ENCODE measurements at places on chromosomes 2 and 18. TPM values are rescaled to one million over a fixed set of nuclear protein-coding genes. Genes with fewer than 3 reads are reported as not detected.

DNA sequence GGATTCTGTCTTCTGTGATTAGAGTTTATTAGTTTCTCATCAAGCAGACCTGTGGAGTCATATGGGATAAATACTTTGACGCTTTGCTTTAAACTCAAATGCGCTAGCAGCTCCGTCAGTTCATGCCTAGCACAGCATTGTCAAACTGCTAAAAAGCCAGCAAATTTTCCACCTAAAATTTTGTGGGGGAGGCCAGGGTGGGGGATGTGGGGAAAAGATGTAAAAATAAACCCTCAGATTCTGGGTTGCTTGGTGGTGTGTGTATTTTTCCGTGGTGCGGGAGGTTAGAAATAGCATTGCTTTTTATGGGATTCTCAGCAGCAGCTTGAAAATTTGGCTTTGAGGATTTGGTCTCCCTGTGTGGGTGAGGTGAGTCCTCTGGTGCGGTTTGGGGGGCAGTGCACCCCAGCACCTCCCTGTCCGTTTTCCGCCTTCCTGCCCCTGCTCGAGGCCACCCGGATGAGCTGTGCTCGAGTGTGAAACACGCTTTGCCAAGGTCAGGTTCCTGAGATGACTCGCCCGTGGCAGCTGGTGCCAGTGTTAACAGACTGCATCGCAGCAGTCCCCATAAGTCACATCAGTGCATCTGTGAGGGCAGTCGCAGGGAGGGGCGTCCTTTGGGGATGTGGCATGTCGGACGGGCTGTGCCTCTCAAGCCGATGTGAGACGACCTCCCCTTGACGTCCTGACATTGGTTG, 65.9 kb downstream of the LDLRAD4 start:
- no peak for DNase-seq

Gene ATP8B1
- 86.3 TPM for total RNA-seq

Gene MPHOSPH10
- 35.4 TPM for total RNA-seq

GRCh38 chr2:24409700-24410556, 49.6 kb upstream of the ITSN2 start:
- DNase-seq: peak; percentile 56

DNA sequence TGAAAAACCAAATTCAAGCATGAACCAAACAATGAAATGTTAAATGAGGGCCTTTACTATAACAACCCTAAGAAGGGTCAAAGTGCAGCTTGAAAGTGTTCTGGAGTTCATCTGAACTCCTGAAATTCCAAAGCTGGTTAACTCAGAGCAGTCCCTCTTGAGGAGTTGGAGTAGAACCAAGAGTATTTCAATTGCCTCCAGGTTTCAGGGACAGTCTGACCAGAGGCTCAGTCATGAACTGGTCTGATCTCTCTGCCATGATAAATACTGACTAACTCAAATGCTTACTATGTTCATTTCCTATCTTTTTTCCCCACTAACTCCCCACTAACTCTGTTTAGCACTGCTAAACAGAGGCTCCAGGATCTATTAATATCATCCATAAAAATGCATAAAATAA, 2.7 kb downstream of the STARD7 start:
- peak; percentile 77 for DNase-seq

DNA sequence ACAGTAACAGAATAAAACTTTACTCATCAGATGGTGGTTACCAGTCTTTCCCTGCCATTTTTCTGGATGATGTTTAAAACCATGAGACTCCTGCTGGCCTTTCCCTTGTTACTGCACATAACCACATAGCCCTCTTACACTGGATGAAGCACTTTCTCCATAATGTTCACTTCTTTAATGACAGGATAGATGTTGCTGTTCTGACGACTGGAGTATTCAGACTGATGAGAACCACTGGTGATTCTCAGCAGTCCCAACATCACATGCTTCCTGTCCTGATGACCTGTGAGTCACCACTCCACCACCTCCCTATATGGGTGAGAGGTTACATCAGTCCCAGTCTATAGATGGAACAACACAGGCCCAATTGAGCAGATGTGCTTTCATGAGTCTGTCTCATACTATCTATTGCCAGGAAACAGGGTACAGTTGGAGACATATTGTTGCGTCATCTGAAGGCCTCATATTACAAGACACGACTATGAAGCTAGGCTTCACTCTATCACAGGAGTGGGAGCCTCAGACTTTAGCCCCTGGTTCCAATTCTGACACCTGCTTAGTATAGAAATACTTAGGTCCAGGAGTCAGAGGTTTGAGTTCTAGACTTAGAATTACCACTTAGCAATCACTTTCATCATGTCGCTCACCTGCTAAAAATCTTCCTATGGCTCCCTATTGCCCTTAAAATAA, 145.7 kb upstream of the KLF7 start:
- peak; percentile 87 for DNase-seq

Gene CFC1
- total RNA-seq: not detected

Gene MOGAT1
- not detected for total RNA-seq

DNA sequence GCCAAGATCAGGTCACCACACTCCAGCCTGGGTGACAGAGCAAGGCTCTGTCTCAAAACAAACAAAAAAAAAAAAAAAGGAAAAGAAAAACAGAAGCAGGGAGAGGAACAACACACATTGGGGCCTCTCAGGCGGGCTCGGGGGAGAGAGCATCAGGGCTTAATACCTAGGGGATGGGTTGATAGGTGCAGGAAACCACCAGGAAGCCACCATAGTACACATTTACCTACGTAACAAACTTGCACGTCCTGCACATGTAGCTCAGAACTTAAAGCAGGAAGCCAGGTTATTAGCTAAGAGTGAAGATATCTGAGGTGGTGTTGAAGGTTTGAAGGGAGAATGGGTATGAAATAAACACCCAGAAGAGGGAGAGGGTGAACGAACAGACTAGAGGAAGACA, 81.0 kb upstream of the PMAIP1 start:
- DNase-seq: no peak

DNA sequence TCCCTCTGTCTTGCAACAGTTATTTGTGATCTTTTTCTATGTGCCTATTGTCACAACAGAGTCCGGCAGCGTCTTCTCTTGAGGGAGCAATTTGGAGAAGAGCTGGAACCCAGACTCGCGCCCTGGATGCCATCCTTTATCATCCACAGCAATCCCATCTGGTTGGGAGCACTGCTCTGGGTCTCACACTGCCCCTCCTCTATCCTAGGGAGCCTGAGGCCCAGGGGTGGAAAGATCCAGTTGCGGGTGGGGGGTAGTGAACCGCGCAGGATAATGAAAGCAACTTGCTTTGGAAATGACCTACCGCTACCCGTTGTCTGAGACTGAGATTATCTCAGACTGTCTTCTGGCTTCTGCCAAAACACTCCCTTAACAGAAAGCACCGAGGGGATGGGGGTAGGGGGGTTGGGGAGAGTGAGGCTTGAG, 713 bp downstream of the WBP1 start:
- DNase-seq: no peak

- DNase-seq: no peak
These were observed 115.6 kb downstream of the ZNF516 start for GRCh38 chr18:76379226-76380126.

Gene RAB1A
- 208 TPM for total RNA-seq

- DNase-seq: peak; percentile 52
These were observed 35.4 kb downstream of the BARD1 start for GRCh38 chr2:214774108-214774507.

Gene OTOS
- not detected for total RNA-seq

GRCh38 chr2:44778221-44778654, 163.3 kb upstream of the SIX3 start:
- no peak for DNase-seq

Gene CAPN14
- not detected for total RNA-seq

DNA sequence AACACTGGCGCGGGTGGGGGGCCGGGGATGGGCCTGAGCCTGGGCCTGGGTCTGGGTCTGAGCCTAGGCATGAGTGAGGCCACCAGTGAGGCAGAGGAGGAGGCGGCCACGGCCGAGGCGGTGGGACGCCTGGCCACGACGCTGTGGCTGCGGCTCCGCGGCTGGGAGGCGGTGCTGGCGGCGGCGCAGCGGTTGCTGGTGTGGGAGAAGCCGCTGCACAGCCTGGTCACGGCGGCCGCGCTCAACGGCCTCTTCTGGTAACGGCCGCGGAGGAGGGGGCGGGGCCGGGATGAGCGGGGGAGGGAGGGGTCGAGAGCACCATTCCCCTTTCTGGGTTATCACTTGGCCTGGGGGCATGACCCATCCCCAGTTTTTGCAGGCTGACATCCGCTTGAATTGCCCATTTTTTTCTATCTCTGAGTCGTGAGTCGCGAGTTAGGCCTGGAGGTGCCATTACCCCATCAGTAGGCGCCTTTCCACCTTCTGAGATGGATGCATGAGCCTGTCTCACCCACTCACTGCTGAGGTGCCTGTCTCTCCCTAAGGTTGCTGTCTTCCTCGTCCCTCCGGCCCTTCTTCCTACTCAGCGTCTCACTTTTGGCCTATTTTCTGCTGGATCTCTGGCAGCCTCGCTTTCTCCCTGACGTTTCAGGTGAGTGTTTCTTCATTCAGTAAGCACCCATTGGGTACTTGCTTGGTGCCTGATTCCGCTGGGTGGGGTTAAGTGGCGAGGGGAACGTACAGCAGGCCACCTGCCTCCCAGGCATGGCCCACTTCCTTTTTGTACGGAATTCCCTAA, 501 bp downstream of the RETREG2 start:
- peak; percentile 14 for DNase-seq

DNA sequence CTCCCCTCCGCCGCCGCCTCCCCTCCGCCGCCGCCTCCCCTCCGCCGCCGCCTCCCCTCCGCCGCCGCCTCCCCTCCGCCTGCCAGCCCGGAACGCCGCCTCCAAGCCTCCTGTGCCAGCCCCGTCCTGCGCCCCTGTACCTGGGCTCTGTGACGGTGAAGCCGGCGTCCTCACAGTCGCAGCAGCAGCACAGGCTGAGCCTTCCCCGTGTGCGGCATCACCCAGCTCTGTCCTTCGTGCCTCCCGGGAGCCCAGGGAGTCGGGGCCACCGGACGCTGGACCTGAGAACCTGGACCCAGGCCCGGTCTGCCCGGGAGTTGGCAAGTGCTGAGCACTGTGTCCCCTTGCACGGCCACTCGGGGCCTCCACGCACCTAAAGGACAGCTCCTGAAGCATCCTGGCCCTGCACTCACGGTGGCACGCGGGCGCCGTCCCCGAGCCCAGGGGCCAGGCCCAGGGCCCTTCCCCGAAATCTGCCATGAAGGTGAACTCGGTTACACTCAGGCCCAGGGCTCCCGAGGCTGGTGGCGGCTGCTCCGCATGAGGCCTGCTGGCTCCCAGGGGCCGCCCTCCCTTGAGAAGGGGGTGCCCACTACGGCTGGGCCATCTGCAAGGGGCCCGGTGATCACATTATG, 32.9 kb downstream of the RTP5 start:
- no peak for DNase-seq

GRCh38 chr18:61064911-61065310, 268.3 kb upstream of the CDH20 start:
- DNase-seq: no peak

Gene RFTN2
- 0.16 TPM for total RNA-seq

DNA sequence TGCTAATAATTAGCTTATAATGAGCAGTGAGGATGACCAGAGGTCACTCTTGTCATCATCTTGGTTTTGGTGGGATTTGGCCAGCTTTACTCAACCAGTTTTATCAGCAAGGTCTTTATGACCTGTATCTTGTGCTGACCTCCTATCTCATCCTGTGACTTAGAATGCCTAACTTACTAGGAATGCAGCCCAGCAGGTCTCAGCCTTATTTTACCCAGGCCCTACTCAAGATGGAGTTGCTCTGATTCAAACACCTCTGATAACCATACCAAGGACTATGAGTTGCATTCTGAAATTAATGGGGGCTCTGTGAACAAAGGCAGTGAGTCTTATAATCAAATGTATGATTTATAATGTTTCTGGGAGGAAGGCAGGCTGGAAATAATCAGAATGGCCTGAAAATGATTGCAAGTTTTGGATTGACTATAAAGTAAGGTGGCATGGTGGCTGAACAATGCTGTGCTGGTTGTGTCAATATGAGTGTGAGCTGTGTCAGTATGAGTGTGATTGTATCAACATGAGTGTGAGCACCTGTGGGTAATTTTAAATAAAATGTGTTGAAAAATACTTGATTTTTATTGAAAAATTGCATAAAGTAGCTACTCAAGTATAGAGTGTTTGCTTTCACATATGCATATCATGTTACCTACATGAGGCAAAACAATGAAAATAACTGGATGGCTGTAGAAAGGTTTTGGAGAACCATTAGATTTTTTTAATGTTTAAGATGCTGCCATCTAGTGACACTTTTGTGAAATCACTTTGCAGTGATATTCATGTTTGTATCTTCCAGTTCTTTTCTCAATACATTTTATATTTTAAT, 103.0 kb downstream of the KYNU start:
- peak; percentile 31 for DNase-seq

Gene GALNT3
- total RNA-seq: 0.27 TPM

DNA sequence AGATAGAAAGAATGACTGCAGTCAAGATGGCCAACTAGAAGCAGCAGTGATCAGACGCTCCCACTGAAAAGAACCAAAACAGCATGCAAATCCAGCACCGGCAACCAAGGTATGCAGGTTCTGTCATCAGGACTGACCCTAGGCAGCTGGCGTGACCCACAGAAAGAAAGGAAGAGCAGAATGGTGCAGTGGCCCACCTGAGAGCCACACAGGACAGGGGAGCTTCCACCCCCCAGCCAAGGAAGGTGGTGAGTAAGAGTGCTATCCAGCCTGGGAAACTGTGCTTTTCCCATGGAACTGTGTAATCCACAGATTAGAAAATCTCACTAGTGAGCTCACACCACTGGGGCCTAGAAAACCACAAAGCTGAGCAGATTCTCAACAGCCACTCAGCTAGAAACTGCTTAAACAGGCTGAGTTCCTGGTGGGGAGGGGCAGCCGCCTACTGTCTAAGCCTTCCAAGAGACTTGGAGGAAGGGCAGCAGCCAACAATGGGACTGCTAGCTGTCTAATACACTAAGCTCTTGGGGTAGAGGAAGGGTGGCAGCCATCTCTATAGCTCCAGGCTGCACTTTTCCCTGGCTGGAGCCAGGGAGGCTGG, 127.9 kb downstream of the EVA1A start:
- no peak for DNase-seq

GRCh38 chr2:235052514-235053354, 100.9 kb downstream of the SH3BP4 start:
- DNase-seq: no peak

Gene CD226
- 0.86 TPM for total RNA-seq

DNA sequence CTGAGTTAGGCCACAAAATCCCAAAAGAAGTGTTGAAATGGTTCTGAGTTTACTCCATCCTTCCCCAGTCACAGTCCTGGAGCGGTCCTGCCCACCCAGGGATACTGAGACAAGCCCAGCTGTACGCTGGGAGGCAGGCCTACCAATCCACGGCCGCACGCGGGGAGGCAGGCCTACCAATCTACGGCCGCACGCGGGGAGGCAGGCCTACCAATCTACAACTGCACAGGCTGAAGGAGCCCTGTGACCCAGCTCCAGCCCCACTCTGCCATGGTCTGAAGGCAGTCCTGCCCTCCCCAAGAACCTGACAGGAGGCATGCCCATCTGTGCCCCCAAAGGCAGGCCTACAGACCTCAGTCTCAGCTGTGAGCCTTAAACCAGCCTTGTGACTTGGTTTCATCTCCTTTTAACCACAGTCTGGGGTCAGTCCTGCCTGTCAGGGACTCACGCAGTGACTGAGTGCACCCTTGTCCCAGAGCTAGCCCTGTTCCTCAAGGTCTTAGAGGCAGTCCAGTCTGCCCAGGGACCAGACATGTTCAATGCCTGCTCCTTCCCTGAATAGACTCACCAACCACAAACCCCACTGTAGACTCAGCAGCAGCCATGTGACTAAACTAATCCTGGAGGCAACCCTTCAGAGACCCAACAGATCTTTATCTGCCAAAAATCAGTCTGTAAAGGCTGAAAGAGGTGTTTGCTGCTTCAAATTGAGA, 36.8 kb downstream of the GPC1 start:
- peak; percentile 48 for DNase-seq
